ENCODE measurements at places on chromosomes 5 and 9.

GRCh38 chr5:109325456-109325855 is 84.3 kb downstream of the PJA2 start:
- no peak for DNase-seq

DNA sequence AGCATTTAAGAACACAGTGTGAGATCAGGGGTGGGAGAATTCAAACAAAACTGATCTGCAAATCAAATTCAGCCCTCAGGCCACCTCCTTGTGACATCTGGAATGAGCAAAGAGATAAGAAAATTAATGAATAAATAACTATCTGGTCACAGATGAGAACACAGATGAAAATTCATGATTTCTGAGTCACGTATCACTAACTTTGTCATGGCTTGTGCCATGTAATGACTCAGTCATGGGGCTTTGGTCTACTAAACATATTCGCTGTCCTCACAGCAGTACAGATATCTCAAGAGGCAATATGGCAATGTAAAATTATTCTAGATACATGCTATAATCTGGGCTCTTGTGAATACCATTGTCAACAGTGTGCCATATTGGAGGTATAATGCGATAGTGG is 274.4 kb downstream of the MAN2A1 start:
- no peak for DNase-seq

GRCh38 chr9:121558473-121558872 is 58.8 kb upstream of the GGTA1 start:
- no peak for DNase-seq

DNA sequence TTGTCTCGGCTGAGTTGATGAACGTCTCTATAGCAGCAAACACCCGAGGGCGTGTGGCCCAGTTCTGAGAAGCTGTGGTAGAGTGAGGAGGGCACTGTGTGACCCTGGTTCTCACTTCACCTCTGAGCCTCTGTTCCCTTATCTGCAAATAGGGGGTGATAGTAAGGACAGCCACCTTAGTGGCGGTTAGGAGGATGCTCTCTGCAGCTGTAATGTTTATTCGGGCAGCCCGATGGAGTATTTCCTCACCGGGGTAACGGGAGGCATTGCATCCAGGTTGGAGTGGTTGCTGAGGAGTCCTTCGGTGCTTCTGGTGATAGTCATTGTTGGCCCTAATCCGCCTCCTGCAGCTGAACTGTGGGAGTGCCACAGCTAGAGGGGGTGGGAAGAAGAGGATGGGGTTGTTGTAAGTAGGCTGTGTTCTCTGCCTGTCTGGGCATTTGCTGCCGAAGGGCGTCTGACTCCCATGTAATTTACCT is 13.9 kb downstream of the PRRC2B start:
- no peak for DNase-seq

- no peak for DNase-seq
Observed at GRCh38 chr9:91303741-91304415, 57.8 kb downstream of the AUH start.

DNA sequence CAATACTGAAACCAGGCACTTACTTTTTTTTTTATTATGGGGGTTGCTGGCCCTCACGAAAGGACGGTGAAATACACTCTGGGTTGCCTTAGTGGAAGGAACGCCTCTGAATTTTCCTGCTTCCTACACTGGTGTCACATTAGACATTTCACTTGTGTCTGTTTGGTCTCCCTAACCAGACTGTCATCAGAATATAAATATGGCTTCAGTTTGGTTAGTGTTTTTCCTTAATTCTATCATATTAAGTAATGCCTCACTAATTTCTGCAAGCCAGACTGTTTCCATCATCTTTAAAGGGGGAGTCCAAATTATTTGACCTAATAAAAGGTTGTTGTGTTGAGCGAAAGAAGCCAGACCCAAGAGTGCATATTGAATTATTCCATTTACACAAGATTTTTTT is 4.7 kb downstream of the GLIS3 start:
- no peak for DNase-seq

- DNase-seq: no peak
Observed at GRCh38 chr9:14437354-14438231, 123.7 kb upstream of the NFIB start.

DNA sequence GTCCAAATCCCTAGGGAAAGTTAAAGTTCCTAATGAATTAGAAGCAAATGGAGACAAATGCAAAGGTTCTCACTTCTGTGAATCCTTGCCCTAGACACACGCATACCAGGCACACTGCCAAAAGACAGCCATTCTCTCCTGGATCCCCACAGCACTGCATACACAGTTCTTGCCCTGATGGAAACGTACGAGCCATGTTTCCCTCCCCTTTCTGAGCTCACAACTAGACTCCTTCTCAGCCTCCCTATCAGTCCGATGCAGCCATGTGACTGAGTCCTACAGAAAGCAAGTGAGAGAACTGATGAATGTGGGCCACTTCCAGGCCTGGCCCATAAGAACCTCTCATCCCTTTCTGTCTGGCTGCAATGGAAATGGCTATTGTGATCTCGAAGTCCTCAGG is 92.0 kb downstream of the ZNF608 start:
- no peak for DNase-seq

GRCh38 chr5:55600497-55601203 is 65.9 kb upstream of the PLPP1 start:
- no peak for DNase-seq

DNA sequence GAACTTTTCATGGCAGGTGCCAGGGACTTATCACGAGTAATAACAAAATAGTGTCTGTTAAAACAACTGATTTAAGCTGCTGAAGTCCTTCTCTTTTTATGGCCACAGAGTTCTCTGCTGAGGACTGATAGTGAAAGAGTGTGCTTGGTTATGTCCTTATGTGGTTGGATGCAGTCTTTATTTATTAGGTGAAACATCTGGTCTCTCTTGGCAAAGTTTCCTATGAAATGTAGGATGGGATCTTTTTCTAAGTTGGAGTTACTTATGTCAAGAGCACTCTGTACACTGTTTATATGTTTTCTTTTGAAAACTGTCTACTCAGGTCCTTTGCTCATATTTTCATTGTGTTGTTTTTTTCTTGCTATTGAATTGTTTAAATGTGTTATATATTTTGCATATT is 1816.1 kb upstream of the C9orf72 start:
- DNase-seq: no peak

- DNase-seq: no peak
Observed at GRCh38 chr5:141709699-141710267, 27.8 kb upstream of the ARAP3 start.

Data from stimulated activated CD4-positive, alpha-beta T cell treated with anti-CD3 and anti-CD28 coated beads, Interleukin-15, amount 100 ng/mL, for 1 hour (primary cell).